ENCODE measurements at places on chromosomes 1 and 21. TPM values are rescaled to one million over a fixed set of nuclear protein-coding genes. Genes with fewer than 3 reads are reported as not detected.

Gene TUT4
- 48.1 TPM for total RNA-seq

Gene LCE1B
- total RNA-seq, result not detected

Gene SELENBP1
- not detected for total RNA-seq

Gene CXADR
- total RNA-seq, result 0.27 TPM

Gene SNX7
- 0.12 TPM for total RNA-seq

Gene RPTN
- total RNA-seq, result not detected

Gene DSCAM
- total RNA-seq, result not detected

GRCh38 chr1:173295995-173296394 lies 88.9 kb upstream of the TNFSF4 start:
- no peak for DNase-seq
- peaks cover 44% of the 10 kb centered on the region for H3K4me1 ChIP-seq
- no peak overlapping the region for H3K4me3 ChIP-seq

- no peak for DNase-seq
- no peak overlapping the region for H3K4me3 ChIP-seq
- H3K27ac ChIP-seq, result no peak overlapping the region
- H3K27me3 ChIP-seq, result no peaks in the 10 kb centered on the region
- peaks cover 10% of the 10 kb centered on the region for H3K36me3 ChIP-seq
These were observed 3.8 kb upstream of the CACYBP start for GRCh38 chr1:174995916-174996315.

DNA sequence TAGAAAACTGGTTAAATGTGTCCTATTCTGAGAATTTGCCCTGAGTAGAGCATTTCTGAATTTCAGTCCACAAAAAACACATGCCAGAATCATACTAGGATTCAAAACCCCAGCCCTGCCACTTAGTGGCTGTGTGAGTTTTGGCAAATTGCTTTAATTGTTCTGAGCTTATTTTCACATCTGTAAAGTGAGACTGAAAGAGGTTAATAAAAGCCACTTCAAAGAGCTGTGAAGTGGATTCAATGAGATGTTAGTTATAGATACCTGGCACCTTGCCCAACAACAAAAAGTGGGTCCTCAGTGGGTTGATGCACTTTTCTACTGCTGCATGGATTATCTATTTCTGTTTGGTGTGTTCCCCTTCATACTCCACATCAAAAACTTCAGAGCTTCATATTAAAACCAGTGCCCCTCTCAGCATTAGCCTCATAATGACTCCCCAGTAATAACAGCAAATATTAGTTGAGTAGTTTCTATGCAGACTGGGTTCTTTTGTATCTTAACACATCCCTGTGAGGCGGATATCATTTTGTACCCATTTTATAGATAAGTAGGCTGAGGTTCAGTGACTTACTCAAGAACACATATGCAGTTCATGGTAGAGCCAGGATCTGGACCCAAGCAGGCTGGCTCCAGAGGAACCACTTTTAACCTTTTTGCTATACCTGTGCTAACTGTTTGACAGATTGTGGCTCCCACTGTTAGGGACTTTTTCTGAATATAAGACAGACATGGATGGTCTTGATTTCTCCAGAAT lies 14.2 kb upstream of the ADORA3 start:
- peak; percentile 42 for DNase-seq
- H3K27me3 ChIP-seq, result peaks cover 2% of the 10 kb centered on the region
- H3K4me3 ChIP-seq, result no peak overlapping the region
- peaks cover 34% of the 10 kb centered on the region for H3K4me1 ChIP-seq

- no peak for DNase-seq
- no peaks in the 10 kb centered on the region for H3K27me3 ChIP-seq
These were observed 57.2 kb downstream of the AKT3 start for GRCh38 chr1:243792891-243793290.

- H3K27ac ChIP-seq, result no peak overlapping the region
- H3K36me3 ChIP-seq, result no peaks in the 10 kb centered on the region
- H3K4me3 ChIP-seq, result no peak overlapping the region
- DNase-seq, result no peak
- no peaks in the 10 kb centered on the region for H3K27me3 ChIP-seq
These were observed 46.4 kb upstream of the CSF1 start for GRCh38 chr1:109864047-109864822.

GRCh38 chr1:168031627-168032026 lies 94.8 kb upstream of the MPC2 start:
- H3K27me3 ChIP-seq, result no peaks in the 10 kb centered on the region
- H3K4me1 ChIP-seq, result no peaks in the 10 kb centered on the region
- no peak overlapping the region for H3K4me3 ChIP-seq

- H3K27me3 ChIP-seq, result no peaks in the 10 kb centered on the region
- H3K36me3 ChIP-seq, result peaks cover 9% of the 10 kb centered on the region
- DNase-seq, result no peak
- H3K27ac ChIP-seq, result no peak overlapping the region
These were observed 16.8 kb downstream of the UCK2 start for GRCh38 chr1:165844114-165844798.

GRCh38 chr1:91527781-91528180 lies 27.1 kb downstream of the CDC7 start:
- no peaks in the 10 kb centered on the region for H3K27me3 ChIP-seq
- DNase-seq, result no peak
- H3K27ac ChIP-seq, result no peak overlapping the region
- no peak overlapping the region for H3K4me3 ChIP-seq
- peaks cover 12% of the 10 kb centered on the region for H3K4me1 ChIP-seq

- peaks cover 3% of the 10 kb centered on the region for H3K4me1 ChIP-seq
- no peaks in the 10 kb centered on the region for H3K27me3 ChIP-seq
- H3K4me3 ChIP-seq, result no peak overlapping the region
- no peaks in the 10 kb centered on the region for H3K36me3 ChIP-seq
- no peak overlapping the region for H3K27ac ChIP-seq
These were observed 23.2 kb upstream of the C1orf146 start for GRCh38 chr1:92194511-92194910.

DNA sequence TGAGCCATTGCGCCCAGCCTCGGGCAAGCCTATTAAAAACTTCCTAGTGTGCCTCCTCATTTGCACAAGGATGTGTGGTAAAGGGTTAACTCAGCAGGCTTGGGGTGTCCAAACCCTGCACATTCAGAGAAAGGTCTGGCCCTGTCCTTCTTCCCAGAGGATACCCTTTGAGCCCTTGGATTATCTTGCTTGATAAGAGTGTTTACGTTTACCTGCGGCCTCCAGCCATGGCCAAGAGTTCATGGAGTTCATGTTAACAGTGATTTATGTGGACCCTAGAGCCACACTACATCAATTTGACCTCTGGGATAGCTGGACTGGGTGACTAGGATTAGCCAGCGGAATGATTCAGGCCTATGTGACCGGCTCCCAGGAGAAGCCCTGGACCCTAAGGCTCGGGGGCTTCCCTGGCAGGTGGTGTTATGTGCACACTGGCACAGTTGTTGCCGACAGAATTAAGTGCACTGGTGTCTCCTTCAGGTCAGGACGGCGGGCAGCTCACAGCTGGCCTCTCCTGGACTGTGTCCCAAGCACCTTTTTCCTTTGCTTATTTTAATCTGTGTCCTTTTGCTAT lies 7.7 kb upstream of the TCP10L start:
- DNase-seq, result no peak
- no peaks in the 10 kb centered on the region for H3K4me1 ChIP-seq

DNA sequence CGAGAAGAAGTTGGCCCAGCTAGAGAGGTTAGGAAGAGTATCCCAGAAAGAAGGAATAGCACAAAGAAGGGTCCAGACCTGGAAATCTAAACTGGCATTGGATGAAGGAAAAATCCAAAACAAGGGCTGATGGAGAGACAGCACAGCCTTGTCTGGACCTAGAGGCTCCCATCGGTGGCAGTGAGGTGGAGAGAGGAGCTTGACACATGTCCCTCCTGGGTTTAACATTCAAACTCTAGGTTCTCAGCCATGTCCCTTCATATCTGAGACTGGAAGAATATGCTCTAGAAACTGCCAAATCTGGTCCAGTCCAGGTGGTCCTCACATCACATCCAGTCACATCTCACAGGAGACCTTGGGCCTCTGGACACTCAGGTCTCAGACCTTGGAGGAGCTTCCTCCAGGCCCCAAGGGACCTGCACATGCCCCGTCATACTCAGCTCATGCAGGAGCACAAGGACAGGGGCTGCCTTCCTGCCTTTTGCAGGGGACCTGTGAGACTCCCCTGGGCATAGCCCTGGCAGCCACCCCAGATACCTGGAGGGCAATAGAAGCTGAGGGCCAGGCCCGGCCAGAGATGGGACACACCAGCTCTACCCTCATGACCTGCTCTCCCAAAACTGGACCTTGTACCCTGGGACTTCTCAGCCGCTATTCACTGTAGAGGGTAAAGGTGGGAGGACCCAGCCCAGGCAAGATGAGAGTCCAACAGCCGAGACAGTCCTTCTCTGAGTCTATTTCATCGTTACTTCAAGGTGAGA lies 7.5 kb downstream of the TMEM125 start:
- peaks cover 2% of the 10 kb centered on the region for H3K36me3 ChIP-seq
- no peaks in the 10 kb centered on the region for H3K27me3 ChIP-seq
- DNase-seq, result no peak
- H3K27ac ChIP-seq, result no peak overlapping the region
- no peak overlapping the region for H3K4me3 ChIP-seq

DNA sequence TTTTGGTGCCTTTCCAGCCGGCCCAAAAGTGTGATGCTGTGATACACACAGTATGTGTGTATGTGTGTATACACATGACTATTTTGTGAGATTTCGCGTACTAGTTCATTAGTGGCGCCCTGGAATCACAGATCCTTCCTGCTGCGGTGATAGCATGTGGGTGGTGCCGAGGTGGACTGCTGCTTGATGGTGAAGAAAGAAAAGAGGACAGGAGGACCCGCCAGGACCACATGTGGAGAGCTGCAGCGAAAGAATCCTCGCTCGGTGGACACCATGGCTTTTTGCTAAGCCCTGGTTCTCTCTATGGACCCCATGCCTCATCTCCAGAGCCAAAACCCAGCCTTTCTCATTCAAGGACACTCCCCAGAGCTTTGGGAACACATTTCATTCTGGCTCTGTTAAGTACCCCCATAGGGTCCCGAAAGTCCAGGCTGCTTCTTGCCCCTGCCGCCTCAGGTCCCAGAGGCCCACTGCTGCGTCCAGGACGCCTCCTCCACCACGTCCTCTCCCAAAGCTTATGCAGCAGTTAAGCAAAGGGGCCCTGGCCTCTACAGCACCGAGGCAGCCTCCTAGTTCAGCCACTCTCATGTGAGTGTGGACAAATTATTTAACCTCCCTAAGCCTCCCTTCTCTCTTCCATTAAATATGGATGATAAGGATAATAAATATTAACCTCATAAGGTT lies 32.8 kb upstream of the COX20 start:
- no peak overlapping the region for H3K4me3 ChIP-seq
- no peaks in the 10 kb centered on the region for H3K36me3 ChIP-seq
- no peak overlapping the region for H3K27ac ChIP-seq
